ENCODE measurements at places on chromosomes 4 and X.

GRCh38 chrX:150757371-150757770, 64.2 kb downstream of the MTMR1 start:
- no peak for DNase-seq

DNA sequence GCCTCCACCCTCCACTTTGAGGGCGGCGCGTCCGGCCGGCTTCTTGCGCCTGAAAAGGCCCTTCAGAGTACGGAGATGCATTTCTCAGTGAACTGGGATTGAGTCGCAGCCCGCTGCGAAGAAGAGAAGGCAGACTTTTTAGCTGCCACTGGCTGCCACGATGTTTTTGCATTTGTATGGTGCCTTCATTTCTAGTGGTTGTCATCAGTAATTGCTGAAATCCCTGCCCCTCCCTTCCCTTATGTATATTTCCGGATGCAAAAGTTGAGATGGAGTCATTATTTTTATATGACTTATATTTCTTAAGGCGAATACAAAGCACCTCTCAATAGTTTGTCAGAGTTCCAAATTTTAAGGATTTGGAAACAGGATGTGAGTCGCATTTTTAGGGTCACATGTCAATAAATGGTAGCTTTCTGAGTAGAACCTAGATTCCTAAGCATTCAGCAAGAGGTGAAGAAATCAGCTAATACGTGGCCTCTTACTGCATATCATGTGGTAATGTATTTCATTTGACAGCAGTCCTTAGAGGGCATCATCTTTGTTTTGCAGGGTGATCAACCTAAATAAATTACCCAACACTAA, 658 bp downstream of the ATP6AP2 start:
- DNase-seq: peak; percentile 52

DNA sequence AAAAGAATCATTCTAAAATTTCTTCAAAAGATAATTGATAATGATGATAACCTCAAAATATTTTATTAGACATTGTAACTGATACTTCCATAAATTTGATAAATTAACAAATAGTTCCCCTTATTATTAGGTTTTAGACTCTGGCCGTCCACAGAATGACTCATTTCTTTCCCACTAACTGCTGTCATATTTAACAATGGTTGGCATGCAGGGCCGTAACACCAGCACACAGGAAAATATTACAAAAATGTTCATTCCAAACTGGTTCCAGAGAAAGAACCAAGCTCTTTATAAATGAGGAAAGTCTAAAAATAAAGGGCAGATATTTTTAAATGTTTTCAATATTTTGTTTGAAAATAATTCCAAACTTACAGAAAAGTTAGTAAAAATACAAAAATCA, 28.2 kb downstream of the WDFY3 start:
- no peak for DNase-seq

- no peak for DNase-seq
Observed at GRCh38 chrX:153582896-153583295, 16.0 kb downstream of the CCNQ start.

DNA sequence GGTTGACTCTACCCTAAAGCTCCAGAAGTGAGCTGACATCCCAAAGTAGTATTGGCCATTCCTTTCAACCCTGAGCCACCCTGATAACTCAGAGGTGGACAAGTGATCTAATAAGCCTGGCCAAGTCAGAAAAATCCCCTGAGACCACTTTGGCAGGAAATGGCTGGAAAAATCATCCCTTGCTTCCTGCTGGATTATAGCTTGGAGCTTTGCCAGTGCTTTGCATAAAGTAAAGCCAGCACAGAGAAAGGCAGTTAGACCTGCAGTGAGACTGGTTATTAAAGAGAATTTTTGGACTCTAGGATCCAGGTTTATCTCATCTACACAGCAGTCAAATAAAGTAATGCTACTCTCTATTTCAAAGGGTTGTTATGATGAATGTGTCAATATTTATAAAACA, 6.4 kb downstream of the CXCL3 start:
- no peak for DNase-seq

GRCh38 chrX:38891641-38892413, 90.6 kb downstream of the MID1IP1 start:
- DNase-seq: peak; percentile 9

GRCh38 chr4:103054030-103054429, 22.5 kb downstream of the SLC9B2 start:
- DNase-seq: no peak

DNA sequence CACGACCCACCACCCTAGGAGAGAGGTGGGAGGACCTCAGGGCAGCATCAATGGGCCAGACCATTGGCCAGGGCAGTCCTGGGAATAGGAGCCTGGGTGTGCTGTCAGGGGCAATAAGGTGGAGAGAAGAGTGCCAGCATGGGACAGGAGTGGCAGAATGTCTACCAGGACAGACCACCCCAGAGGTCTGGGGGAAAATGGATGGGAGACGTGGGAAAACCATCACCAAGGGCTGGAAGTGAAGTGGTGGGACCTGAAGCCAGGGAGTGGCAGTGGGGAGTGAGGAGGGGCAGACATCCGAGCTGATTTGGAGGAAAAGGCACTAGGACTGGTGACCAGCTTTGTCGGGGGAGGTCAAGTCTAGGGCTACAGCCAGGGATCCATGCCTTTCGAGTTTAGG, 993 bp downstream of the EVC2 start:
- DNase-seq: no peak
